BJ (cell line): ENCODE measurements at places on chromosomes 7 and 10.

DNA sequence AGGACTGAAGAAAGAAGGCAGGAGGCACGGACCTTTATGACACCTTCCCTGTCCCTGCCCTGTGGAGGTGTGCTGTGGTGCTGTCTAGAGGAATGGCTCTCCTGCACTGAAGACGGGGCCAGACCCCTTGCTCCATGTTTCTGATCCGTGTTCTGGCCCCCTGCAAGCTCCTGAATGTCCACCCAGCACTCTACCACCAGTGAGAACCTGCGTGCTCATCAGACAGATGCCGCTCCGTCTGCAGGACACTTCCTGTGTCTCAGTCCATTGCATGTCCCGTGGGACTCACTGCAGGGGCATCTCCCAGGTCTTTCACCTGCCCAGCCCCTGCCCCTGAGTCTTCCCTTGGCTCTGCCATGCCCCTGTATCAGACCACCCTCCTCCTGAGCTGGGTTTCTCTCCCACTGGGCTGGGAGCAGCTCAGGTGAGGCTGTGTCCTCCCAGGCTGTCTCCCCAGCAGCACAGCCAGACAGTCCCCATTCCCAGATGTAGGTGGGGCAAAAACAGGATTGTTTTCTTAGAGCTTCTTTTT is 278.3 kb upstream of the ZNF32 start:
- no peak for DNase-seq

- DNase-seq, result no peak
Measured at GRCh38 chr10:122494833-122495232, 33.5 kb downstream of the HTRA1 start.

GRCh38 chr7:45920502-45921380 is at the start of gene IGFBP3:
IGFBP3 (minus strand) TSS chr7:45921272; CDS start chr7:45921140, 132 bp downstream.
- no peak for DNase-seq

DNA sequence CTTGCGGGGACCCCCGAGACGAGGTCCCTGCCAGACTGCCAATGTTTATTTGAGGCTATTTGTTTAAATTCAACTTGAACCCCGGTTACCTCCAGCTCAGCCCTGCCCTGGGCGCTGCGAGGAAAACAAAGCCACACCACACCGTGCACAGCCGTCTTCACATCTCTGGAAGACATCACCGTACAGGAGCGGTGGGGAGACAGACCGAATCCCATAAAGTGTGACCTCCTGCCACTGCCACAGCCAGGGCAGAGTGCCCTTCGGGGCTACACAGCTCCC is 40.0 kb downstream of the PRKAG2 start:
- no peak for DNase-seq

DNA sequence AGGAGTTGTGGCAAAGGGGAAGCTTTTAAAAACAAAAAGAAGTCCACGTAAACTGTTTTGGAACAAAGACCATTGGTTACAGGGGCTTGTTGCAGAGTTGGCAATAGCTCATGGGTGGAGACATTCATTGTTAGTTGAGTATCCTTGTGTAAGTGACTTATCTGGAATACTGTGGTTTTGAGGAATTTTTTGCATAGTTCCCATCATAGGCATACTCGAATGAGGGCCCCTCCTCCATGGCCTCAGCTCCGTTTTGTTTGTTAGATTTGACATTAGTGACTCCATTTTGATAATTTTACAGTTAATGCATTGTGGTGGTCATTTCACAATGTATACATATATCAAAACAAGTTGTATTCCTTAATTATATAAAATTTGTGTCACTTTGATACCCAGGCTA is 12.8 kb upstream of the SMKR1 start:
- peak; percentile 39 for DNase-seq

DNA sequence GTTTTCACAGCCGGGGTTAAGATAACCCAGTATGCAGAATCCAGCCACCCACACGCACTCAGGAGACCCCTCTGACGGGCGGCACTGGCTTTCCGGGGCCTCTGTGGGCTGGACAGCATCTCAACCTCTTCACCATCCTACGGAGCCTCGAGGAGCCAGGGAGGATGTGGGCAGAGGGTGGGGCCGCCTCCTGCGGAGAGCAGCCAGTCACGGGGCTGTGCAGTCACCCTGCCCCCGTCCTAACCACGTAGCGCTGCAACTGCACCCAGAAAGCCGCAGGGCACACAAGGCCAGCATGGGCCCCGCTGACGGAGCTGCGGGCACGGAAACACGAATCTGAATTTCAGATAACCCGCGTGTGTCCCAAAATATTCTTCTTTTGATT is 270.3 kb downstream of the ELFN1 start:
- no peak for DNase-seq

GRCh38 chr10:33065111-33065510 is 107.1 kb upstream of the ITGB1 start:
- no peak for DNase-seq

GRCh38 chr7:98085674-98086073 is 21.0 kb upstream of the LMTK2 start:
- DNase-seq, result no peak

- no peak for DNase-seq
Measured at GRCh38 chr7:137160236-137160635, 183.3 kb downstream of the PTN start.

- no peak for DNase-seq
Measured at GRCh38 chr10:11026773-11027172, 9.1 kb downstream of the CELF2 start.

GRCh38 chr10:101120884-101121653 is 10.0 kb upstream of the TLX1 start:
- no peak for DNase-seq

DNA sequence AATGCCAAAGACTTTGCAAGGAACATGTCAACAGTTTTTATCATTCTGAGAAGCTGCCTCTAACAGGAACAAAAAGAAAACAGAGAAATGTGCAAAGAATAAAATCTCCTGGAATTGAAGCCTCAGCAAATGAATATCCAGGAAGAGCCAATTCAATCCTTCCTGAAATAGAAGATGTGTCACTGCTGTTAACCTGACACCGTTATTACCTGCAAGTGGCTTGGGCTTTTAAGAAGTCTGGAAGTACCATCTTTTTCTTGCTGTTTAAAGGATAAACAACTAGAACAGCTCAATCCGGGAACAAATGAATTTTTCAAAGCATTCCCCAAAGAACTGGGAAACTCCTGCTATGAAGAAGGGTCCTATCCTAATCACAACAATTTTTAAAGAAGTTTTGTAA is 434.8 kb downstream of the KCNMA1 start:
- DNase-seq, result no peak

- no peak for DNase-seq
Measured at GRCh38 chr7:150631866-150632864, at the start of gene GIMAP6. GIMAP6 (minus strand) TSS chr7:150632385; CDS start chr7:150630142, 2,243 bp downstream.

GRCh38 chr10:86960003-86960862 is 1.8 kb downstream of the SNCG start:
- no peak for DNase-seq

GRCh38 chr10:122421742-122422141 is 32.7 kb upstream of the ARMS2 start:
- DNase-seq, result no peak

GRCh38 chr10:85888004-85888403 is 478.6 kb downstream of the GRID1 start:
- no peak for DNase-seq

GRCh38 chr10:116311016-116311415 is 13.2 kb upstream of the CCDC172 start:
- no peak for DNase-seq

GRCh38 chr10:63605197-63605967 is 84.2 kb downstream of the REEP3 start:
- no peak for DNase-seq
